Esophagus mucosa (tissue), 1 donor: ENCODE measurements at places on chromosomes 5 and 9. TPM values are rescaled to one million over a fixed set of nuclear protein-coding genes. Genes with fewer than 3 reads are reported as not detected.

Gene CCDC152
- not detected for total RNA-seq

Gene LAMC3
- 0.52 TPM for total RNA-seq

Gene DDX41
- 64.2 TPM for total RNA-seq

Gene CENPP
- 8.2 TPM for total RNA-seq

Gene IFNE
- 5.6 TPM for total RNA-seq

Gene FAM153A
- total RNA-seq, result 3.1 TPM

DNA sequence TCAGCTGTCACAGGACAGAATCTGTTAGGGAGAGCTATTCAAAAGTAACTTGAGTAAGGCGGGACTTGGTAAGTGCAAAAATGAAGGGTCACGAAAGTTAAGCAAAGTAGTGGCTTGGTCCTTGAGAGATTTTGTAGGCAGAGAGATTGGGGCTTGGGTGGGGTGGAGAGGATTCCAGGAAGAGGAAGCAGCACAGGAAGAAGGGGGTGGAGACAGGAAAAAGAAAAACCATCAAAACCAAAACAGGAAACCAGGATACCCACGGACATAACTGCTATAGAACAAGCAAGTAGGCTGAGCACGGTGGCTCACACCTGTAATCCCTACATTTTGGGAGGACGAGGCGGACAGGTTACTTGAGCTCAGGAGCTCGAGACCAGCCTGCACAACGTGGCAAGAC is 3.7 kb downstream of the ROPN1L start:
- no peak for ATAC-seq

GRCh38 chr5:15757103-15757502 is 257.1 kb downstream of the FBXL7 start:
- ATAC-seq, result no peak
